ENCODE measurements at places on chromosomes 5 and 9.
A peak's percentile ranks its signal among the peaks of the same experiment; 100 is the strongest.

- DNase-seq = no peak
Measured at GRCh38 chr9:87201351-87201751, 254.0 kb upstream of the GAS1 start.

DNA sequence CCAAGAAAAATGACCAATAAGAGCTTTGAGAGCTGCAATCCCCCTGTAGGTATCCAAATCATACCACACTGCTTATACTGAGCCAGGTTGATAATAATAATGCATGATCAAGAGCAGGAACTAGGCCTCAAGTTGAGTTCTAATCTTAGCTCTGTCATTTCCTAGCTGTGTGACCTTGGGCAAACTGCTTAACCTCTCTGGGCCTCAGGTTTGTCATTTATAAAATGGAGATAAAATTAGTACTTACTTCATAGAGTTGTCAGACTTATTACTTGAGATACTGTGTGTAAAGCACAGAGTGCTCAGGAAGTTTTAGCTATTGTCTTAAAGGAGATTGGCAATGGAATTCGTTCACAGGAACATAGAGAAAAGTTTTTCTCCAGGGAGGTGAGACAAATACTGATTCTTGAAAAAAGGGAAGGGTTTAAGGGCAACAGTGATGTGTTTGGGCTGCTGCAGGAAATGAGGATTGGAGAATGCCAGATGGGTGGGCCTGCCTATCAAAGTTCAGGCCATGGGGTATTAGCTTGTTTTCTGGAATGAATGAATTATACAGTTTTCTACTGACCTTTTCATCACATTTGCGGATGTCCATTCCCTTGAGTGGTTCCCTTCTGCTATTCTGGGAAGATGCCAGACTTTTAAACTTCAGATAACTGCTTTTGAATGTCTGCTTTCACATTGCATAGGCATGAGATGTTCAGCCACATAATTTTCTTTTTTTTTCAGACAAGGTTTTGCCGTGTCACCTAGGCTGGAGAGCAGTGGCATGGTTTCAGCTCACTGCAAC lies 10.2 kb upstream of the ATP6V0E1 start:
- no peak for DNase-seq

DNA sequence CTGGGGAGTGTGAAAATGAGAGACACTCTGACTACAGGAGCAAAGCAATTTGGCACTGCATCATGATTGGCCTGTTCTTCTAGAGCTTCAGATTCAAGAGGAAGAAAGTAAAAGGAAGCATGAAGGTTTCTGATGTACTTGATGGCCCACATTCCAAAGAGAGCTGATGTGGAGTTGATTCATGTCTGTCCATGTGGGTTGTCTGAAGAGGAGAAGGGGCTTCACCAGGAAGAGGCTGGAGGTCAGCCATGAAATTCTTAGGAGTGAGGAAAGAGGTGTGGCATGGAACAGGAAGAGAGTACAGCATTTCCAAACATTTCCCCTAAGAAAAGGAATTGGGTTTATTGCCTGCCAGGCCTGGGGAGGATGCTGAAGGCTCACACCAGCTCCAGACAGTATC lies 70.7 kb downstream of the PTCD2 start:
- DNase-seq = no peak

- no peak for DNase-seq
Measured at GRCh38 chr5:80988419-80988935, 28.3 kb downstream of the RASGRF2 start.

DNA sequence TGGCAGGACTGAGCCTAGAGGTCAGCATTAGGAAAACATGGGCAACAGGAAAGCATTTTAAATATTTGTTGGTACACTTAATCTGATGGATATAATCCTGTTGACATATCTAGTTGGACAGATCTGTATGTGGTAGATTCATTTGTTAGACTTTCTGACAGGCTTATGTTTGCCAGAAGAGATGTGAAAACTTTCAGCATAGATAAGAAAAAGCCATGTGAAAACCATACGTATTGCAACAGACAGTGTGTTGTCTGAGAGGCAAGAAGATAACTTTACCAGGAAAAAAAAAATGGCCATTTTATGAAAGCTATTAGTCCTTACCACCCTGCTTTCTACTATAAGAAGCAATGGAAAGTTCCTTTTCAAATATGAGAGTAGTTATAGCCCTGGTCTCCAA lies 1902.2 kb upstream of the C9orf72 start:
- DNase-seq = no peak

GRCh38 chr9:84939774-84940173 lies 270.2 kb downstream of the NTRK2 start:
- no peak for DNase-seq

DNA sequence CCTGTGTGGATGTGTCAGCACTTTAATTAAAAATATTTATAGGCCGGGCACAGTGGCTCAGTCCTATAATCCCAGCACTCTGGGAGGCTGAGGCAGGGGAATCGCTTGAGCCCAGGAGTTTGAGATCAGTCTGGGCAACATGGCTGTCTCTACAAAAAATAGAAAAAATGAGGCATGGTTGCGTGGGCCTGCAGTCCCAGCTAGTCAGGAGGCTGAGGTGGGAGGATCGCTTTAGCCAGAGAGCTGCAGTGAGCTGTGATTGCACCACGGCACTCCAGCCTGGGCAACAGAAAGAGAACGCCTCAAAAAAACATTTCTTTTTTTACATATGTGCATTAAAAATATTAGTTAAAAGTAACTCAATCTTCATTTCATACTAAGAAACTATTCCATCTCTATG lies 6.2 kb downstream of the TBC1D9B start:
- DNase-seq = no peak

DNA sequence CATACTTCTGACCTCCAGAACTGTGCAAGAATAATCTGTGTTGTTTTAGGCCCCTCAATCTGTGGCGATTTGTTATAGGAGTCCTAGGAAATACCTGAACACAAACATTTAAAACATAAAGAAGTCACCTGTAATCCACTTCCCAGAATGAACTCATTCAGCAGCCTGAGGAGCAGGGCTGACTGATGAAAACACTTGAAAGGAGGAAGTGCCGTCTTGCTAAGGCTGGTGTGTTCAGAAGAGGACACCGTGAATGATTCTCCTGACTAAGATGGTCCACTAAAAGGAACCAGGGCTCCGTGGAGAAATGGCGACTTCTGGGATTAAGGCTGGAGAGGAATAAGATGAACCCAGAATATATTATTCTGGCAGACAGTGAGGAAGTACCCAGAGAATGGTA lies 18.7 kb upstream of the MARCHF6 start:
- no peak for DNase-seq

DNA sequence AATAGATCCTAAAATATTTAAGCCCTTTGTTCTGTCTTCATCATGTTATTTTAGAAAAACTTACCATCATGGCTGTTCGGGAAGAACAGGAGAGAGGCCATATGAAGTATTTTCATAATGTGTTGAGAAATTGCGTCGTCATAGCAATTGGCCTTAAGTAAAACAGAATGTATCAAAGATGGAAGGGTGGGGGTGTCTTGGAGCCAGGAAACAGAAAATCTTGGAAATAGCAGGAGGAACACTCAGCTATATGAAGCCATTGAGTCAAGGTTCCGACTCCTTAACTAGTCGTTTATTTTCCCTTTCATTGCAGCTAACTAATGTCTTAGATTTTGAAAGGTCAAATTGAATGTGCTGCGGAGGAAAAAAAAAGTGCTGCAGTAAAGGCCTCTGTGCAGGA lies 1.3 kb downstream of the SPTAN1 start:
- no peak for DNase-seq

GRCh38 chr9:126704892-126705766 lies 91.4 kb downstream of the LMX1B start:
- DNase-seq = peak; percentile 63

GRCh38 chr9:36893184-36893583 lies 140.9 kb downstream of the PAX5 start:
- DNase-seq = no peak

DNA sequence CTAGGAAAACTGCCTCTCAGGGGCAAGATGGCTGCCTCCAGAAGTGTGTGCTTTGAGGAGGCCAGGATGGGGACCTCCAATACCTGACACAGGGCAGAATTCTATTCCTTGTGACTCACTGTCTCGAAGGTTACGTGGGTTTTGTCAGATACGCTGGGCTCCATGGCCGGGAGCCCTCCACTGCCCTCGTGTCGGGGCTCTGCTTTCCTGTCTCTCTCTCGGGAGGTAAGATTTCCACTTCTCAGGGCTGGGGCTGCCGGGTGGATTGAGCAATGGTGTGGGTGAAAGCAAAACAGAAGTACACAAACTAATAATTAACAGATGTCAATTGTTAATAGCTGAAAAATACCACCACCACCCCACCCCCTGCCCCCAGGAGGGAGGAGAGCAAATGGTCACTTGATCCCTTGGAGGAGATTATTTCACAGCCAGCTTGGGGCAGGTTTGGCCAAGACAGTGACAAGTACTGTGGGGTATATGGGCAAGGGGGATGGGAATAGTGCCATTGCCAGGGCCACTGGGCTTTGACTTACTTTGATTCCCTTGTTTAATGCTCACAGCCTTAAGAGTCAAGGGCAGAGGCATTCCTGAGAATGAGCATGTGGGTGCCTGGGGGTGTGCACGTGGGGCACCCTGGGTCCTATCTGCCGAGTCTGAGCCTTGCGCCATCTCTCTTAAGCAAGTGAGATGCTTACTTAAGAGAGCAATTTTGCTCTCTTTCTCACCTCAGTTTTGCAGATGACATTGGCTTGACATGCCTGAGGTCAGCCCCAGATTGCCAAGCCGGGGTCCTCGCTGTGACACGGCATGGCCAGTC lies 28.8 kb upstream of the DAB2IP start:
- DNase-seq = no peak

DNA sequence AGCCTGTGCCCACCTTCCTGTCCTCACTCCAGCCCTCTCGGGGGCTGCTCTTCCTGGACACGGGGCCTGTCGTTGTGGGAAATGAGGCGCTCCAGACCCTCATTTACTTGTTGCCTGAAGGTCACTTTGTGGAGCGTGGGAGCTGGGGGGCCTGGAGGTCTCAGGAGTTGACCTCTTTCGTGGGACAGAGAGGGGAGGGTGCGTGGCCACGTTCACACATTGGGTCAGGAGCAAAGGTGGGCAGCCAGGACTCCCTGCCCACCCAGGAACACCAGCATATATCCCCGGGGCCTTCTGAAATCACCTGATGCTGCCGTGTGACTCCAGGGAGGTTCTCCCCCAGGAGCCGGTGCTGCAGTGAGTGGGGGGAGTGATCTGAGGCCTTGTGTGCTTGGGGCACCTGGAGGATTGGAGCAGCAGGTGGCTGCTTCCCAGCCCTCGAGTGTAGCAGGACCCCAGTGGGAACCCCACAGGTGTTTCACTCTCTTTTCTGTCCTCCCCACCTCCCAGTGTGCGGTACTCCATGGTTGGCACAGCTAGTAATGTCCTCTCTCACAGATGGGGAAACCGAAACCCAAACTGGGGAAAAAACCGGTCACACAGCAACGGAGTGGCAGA lies 20.3 kb downstream of the NCS1 start:
- no peak for DNase-seq

GRCh38 chr5:105878402-105878801 lies 1792.3 kb downstream of the EFNA5 start:
- DNase-seq = no peak

- no peak for DNase-seq
Measured at GRCh38 chr5:139964266-139964993, 78.7 kb downstream of the NRG2 start.

DNA sequence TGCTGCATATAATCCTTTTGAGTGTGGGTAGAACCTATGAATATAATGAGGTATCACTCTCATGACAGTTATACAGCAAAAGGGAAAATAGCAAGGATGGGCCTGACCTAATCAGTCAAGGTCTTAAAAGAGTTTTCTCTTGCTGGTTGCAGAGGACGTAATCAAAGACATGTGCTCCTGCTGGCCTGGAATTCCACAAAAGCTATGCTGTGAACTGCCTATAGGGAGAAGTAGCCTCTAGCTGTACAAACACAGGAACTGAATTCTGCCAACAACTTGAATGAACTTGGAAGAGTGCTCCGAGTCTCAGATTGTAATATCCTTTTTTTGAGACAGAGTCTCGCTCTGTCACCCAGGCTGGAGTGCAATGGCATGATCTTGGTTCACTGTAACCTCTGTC lies 195.6 kb downstream of the PLK2 start:
- no peak for DNase-seq

DNA sequence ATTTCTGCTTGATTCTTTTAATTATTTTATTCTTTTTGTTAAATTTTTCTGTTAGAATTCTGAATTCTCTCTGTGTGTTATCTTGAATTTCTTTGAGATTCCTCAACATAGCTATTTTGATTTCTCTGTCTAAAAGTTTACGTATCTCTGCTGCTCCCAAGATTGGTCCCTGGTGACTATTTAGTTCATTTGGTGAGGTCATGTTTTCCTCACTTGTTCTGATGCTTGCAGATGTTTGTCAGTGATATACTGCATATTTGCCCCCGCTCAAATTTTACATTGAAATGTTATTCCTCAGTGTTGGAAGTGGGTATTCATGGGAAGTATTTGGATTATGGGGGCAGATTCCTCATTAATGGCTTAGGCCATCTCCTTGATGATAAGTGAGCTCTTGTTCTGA lies 105.3 kb downstream of the PRDM9 start:
- DNase-seq = no peak

GRCh38 chr5:137619191-137619870 lies 116.6 kb downstream of the KLHL3 start:
- no peak for DNase-seq

- DNase-seq = peak; percentile 4
Measured at GRCh38 chr9:109705515-109705914, 74.5 kb upstream of the PALM2AKAP2 start.

DNA sequence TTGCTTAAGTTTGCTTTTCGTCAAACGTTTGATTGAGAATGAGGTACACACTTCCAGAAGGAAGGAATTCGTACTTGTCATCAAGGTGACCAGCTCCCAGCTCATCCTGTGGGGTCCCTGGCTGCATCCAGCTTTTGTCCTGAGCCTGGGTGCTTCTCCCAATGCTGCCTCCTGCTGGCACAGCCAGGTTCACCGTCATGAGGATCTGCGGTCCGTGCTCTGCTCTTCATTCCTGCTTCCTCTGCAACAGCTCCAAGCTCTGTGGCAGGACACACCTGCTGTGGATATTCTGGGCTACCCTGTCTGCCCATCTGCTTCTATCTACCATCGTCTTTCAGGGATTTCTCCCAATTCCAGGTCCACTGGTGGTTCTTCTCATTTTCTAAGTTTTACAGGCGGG lies 13.3 kb upstream of the UBE2QL1 start:
- no peak for DNase-seq

DNA sequence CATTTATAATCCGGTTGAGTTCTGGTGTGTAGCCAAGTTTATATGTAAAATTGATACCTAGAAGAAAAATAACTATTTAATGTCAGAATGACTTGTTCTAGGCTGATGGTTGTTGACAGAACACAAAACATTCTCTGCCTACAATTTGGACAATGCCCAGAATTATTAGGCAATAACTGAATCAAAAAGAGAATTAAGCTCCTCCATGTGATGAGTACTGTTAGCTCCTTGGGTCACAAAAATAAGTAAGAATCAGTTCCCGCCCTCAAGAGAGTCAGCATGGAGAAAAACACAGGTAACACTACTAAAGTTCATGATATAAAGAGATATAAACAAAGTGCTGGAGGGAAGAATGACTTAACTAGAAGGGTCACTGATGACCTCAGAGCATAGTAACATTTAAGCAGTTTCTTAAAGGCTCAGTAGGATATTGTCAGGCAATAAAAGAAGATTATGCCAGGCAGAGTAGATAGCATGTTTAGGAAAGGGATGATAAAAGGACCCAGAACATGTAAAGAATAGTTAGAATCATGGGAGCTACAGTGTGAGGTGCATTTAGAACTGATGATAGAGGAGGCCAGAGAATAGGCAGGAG lies 200.5 kb upstream of the ACTBL2 start:
- DNase-seq = no peak
